Hindlimb muscle (tissue), 1 donor: ENCODE measurements at places on chromosomes 2 and 18.

DNA sequence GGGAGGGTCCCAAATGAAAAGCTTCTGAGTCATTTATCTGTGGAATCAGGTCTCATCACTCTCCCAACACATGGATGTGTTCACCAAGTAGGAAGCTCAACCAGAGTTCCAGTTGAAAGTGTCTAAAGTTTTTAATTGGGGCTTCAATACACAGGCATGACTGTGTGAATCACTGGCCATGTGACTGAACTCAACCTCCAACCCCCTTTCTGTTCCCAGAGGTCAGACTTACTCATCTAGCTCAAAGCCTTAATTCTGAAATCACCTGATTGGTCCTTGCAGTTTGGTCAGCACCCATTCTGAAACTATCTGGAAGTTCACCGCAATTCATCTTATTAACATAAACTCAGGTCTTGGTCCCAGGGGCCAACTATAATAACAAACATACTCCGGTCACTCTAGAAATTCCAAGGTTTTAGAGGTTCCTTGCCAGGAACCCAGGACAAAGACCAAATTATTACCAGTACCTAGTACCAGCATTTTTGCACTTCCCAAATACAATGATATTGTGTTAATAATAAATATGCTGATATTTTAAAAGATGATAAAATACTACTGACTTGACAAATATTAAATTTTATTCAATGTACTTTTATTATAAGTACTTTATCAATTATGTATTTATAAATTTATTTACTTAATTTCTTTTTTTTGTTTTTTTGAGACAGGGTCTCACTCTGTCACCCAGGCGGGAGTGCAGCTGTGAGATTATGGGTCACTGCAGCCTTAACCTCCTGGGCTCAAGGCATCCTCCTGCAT lies 10.7 kb upstream of the RBM45 start:
- no peak for DNase-seq

DNA sequence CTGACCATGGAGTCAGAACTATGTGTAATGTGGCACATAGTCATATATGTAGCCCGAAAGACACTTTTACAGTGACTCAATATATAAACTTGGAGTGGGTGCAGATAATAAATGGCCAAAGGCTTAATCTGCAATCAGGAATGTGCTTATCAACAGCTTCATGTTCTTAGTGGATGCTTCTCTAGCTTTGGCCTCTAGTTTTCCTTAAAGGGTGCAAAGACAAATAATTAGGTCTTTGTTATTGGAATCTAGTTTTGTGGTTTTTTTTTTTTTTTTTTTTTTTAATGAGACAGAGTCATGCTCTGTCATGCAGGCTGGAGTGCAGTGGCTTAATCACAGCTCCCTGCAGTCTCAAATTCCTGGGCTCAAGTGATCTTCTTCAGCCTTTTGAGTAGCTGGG lies 625.6 kb downstream of the EPHA4 start:
- DNase-seq: no peak

- no peak for DNase-seq
Observed at GRCh38 chr18:74567822-74568221, 29.8 kb upstream of the ZNF407 start.

- DNase-seq: no peak
Observed at GRCh38 chr2:203826704-203827103, 40.9 kb upstream of the CTLA4 start.

DNA sequence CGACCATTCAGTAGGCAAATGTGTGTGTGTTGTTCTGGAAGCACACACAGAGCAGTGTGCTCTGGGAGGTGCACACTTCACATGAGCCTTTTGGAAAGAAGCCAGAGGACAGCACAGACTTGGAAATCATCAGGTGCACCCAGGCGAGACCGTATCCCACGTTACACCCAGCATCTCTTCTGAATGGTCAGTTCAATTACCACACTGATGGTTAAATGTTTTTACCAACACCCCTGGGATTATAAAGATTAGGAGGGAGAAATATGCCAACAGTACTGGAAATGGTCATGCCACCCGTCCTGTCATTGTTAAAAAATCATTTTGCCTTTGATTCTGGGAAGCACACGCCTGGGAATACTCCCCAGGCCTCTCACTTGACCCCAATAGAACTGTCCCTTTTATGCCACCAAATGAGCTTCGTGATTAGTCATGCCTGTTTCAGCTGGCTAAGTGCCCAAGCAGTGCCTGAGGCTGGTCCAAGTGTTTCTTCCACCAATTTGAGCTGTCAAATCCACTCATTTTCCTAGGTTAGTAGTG lies 183.7 kb downstream of the NRP2 start:
- no peak for DNase-seq
